ENCODE measurements at places on chromosomes 7 and 10.

DNA sequence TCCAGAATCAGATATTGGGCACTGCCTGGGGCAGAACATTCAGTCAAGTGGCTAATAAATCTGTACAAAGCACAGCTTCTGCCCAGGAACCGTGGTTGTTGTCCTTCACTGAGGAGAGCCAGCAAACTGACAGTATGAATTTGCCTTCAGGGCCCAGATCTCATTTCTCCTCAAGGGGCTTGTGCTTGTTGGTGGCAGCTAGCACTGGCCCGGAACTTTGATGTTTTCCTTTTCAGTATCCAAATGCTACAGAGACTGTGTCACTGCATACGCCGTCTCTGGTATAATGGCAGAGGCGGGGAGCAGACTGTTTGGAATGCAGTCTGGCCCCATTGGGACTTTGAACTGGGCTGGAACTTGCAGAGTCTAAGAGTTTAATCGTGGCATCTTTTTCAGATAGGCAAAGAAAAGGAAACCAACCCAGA, 30.4 kb upstream of the ADD3 start:
- no peak for DNase-seq

DNA sequence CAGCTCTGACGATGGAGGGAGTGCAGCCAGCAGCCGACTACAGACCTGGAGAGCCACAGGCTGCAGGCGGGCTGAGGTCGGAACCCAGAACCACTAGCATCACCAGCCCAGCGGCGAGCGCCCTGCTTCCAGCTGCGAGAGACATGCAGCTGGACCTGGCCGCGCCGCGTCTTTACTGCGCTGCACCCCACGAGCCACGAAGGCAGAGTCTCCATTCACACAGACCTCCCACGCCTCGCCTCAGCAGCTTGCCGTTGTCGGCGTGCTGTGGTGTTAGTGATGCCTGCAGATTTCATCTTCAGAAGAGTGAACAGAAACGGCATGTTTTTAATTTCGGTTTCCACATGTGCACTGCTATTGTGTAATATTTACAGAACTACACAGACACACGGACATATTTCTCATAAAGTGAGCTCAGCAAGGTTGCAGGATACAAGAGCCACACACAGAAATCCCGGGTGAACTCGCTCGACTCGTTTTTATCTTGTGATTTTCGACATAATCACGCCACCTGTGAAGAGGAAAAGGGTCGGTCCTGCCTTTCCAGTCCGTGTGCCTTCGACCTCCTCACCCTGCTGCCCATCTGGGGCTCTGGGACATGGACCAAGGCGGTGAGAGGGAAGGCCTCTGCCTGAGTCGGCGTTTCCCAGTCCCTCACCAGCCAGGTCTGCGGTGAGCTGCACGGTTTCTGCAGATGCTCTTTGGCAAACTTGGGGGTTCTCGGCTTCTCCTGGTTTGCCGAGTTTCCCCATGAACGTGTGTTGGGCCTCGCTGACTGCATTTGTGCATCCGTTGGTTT, 252.2 kb downstream of the ELFN1 start:
- no peak for DNase-seq

- DNase-seq = no peak
These were observed 125.2 kb downstream of the SLIT1 start for GRCh38 chr10:97060441-97061084.

DNA sequence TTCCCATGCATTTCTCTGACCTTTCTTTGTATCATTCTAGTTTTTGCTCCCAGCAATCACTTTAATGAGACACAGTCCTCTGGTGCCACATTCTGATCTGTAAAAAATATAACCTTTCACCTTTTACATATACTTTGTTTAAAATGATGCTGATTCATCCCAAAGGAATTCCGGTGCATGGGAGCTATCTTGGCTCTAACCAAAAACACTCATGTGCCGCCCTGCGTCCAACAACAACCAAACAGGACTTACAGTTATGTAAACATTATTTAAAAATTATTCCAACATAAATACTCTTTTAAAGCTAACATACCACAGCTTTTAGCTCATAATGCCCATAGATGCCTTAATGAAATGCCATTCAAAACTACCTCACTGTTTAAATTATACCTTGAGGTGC, 7.7 kb upstream of the OPALIN start:
- no peak for DNase-seq

DNA sequence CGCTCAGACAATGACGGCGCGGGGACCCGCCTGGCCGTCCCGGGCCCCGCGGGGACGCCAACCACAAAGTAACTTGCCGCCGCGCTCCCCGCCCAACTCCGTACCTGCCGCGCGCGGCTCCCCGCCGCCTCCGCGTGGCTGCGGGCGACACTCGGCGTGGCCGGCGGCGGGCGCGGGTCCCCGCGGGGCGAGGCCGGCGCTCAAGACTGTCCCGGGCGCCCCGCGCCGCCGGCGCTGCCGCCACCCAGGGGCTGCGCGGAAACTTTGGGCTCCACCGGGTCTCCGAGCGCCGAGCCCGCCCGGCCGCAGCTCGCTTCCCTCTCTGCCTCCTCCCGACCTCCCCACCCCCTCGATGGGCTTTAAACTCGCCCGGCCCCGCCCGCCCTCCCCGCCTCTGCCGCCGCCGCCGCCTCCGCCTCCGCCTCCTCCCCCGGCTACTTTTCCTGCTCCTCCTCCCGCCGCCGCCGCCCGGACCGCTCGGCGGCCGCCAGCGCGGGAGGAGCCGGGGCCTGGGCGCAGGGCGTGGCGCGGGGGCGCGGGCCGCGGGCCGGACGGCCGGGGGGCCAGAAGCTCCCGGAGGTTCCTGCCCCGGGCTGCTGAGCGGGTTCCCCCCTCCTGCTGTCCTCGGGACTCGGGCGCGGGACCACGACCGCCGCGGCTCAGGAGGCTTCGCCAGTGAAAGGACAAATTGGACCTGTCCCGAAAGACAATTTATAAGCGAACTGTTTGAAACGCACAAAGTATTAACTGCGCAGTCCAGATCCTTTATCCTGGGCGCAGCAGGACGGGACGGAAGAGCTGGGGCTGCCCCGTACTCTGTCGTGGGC, 10.6 kb upstream of the GRB10 start:
- DNase-seq = peak; percentile 83

GRCh38 chr7:158121441-158122045, 466.1 kb downstream of the PTPRN2 start:
- no peak for DNase-seq

GRCh38 chr10:32337350-32337749, 9.6 kb downstream of the EPC1 start:
- no peak for DNase-seq

- no peak for DNase-seq
These were observed 280.0 kb upstream of the NRG3 start for GRCh38 chr10:81594991-81595390.

GRCh38 chr10:53102424-53102823, 329.8 kb upstream of the MBL2 start:
- DNase-seq = no peak

DNA sequence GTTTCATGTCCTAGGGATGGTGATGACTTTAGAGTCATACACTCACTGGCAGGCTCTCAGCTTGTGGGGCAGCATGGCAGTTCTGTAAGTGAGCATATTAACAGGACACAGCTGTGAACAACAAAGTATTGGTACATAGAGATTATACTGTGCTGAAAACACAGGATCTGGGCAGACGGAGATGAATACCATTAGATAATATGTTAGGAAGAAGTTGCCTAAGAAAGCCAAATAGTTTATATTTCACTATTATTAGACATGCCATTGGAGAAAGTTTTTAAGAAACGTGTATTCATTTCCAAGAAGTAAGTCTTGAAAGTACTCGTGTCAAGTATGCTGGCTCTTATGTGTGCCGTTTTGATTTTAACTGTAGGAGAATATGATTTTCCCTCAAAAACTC, 274.5 kb downstream of the INHBA start:
- no peak for DNase-seq

DNA sequence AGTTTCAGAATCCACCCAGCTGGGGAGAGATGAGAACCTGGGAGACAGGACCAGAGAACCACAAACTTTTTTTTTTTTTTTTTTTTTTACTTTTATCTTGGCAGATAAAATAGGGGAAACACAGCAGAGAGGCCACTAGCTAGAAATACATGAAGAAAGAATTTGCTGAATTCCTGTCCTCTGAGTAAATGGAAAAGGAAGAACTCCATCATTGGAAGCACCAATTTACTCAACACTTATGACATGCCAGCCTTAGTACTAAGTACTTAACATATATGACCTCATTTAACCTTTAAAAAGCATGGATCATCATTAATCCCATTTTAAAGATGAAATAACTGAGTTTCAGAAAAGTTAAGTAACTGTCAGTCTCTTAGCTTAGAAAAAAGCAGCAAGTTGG, 343.0 kb upstream of the NPSR1 start:
- no peak for DNase-seq

DNA sequence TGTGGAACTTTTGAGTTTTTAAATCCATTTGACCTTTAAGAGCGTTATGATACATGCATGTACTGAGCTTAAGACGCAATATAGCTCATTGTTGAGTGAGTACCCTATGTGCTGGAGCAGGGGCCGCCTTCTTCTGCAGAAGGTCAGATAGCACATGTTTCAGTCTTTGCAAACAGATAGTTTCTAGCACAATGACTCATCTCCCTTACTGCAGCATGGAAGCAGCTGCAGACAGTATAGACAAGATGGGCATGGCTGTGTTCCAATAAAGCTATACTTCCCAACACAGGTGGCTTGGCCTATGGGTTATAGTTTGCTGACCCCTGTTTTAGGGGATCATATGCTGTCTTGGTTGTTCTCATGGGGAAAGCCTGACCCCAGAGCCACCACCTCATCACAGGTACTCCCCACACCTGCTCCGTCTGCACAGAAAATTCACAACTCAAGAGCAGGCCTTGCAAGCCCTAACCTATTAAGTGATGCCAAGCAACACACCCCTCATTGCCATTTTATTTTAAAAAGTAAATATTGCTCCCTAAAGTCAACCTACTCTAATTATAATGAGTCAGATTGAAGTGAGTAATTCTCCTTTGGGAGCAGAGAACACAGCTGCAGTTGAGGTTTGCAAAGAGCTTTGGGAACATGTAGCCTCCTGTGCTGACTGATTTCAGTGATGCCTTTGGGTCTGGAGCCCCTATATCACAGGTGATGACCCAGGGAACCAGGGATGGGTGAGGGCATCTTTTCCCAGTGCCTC, 330.1 kb downstream of the PAXIP1 start:
- DNase-seq = no peak

DNA sequence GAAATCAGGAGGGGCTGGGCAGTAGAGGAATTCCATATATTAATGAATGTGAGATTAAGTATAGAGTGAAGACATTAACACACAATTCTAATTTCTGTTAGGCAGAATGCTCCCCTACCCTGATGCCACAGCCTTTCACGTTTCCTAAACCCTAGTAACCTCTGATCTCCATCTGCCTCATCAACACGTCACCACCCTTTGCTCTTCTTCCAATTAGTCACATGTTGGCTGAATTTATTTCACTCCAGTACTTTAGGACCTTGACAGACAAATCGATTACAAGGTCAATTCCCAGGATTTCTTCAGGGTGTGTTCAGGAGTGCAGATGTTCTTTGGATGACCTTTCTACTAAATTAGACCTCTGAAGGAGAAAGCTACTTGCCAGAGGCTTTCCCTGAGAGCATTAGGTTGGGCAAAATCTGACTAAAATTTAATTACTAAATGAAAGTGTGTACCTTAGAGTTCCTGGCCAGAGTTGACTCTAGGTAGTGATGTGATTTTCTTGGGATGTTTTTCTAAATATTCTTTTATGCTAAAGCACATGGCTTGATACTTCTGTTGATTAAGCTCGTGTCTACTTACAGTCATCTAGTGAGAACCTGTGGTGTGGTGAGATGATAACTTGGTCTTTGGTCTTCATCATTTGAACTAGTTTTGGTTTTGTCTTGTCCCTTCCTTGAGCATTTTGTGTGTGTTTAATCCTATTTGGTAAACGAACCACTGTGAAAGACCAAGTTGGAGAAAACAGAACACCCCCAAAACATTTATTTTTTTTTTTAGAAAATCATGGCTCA, 12.7 kb downstream of the AGR2 start:
- no peak for DNase-seq

DNA sequence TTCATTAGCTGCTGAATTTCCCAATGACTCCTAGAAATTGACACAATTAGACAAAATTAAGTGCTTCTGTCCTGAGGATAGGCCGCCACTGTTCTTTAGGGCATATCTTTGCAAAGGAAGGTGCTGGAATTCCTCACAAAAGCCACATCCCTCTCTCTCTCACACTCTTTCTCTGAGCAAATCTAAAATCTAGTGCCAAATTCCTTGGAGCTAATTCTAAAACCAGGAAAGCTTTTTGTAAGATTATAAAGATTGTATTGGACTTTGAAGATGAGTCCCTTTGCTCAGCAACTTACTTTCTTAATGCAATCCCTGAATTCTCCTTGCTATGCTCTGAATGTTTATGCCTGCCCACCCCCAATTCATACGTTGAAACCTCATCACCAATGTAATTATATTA, 288.9 kb downstream of the KCNMA1 start:
- no peak for DNase-seq

Measured in kidney (tissue), 22 donors.